ENCODE measurements at places on chromosomes 4 and X.

DNA sequence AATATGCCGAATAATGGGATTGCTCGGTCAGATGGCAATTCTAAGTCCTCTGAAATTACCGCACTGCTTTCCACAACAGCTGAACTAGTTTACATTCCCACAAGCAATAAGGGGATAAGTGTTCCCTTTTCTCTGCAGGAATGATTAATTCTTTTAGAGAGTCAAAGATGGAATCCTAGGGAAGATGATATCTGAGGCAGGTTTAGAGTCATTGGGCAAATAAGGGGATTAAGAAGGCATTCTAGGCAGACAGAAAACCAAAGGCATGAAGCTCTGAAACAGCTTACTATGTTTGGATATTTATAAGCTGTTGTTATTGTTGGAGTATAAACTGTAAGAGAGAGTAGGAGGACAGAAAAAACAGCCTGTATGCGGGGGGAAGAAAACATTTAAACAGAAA lies 85.7 kb downstream of the TET2 start:
- no peak for DNase-seq

DNA sequence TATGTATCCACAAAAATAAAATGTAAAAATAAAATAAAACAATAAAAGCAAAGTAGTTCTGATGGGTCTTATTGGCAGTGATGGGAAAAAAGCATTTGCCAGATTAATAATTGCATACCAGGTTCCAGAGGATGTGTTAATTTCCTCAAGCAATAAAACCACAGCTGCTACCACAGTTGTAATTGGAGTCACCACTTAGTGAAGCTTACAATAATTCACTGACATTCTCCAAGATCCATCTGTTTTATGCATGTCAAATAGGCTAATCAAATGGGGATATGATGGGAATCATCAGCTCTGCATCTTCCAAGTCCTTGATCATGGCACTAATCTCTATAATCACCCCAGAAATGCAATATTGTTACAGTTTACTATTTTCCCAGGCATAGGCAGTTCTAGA lies 123.5 kb upstream of the EMCN start:
- no peak for DNase-seq

DNA sequence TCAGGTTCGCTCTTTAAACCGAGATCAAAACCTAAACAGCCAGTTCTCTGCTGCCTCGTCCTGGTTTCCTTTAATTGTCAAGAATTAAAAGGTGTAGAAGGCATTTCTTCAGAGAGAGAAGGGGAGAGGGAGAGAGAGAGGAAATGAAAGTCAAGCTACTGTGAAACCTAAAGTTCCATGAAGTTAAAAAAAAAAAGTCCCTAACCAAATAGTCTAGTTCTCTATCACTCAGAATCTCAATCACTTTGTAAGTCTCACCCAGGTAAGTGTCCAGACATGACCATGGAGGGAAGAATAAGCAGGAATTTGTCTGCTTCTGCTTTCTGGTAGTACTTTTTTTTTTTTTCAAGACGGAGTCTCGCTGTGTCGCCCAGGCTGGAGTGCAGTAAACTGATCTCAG lies 18.8 kb upstream of the SMIM14 start:
- no peak for DNase-seq

DNA sequence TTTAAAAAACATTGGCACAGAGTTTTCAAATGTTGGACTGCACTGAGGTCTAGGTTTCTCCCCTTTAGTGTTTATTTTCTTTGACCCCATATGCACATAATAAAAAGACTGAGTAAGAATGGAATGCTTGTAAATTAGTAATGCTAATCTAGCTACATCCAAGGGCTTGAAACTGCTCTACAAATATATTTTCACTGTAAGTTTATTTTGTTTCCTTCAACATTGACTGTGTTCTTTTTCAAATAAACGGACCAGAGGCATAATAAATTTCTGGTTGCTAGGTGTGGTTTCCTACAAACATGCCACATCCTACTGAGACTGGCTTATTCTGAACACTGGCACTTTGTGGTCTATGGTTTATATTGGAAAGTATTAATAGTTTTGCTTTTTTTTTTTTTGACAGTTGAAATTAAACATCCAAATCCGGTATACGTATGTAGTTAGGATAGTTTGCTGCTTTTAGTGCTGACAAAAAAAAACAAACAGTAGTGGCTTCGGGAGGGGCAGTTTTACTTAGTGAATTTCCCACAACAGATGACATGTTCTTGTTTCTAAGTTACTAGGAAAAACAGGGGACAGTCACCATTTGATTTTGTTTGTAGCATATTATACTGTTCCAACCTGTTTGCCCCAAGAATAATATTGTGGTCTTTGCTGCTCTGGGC lies 13.2 kb downstream of the CA5B start:
- DNase-seq = peak; percentile 75

DNA sequence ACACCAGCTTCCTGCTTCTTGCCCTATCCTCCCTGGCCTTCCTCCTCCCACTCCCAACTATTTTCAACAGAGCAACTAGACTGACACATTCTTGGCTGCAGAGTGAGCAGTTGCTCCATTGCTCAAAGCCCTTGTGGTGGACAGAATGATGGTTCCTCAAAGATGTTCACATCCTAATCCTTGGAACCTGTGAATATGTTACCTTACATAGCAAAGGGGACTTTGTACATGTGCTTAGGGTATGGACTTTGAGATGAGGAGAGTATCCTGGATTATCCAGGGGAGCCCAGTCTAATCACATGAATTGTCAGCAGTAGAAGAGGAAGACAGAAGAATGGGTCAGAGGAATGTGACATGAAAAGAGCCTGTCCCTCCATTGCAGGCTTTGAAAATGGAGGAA lies 24.9 kb upstream of the HOPX start:
- no peak for DNase-seq

DNA sequence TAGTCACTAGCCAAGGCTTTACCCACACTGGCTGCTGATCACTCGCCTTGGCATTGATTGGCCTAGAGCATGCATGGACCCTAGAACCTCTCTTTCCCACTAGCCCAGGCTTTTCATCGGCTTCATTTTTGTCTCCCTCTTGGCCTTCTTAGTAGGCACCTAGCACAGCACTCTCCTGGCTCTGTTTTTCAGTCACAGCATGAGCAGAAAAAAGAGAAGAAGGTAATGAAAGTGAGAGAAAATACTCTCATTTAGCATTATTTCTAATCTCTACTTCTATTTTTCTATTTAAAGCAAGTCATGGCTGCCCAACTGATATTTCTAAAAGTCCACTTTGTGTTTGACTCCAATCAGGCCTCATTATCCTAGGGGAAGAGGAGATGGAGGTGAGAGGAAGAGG lies 267.2 kb downstream of the FBXO8 start:
- no peak for DNase-seq

- DNase-seq = no peak
Observed at GRCh38 chrX:17414027-17414658, 39.1 kb downstream of the NHS start.

- DNase-seq = no peak
Observed at GRCh38 chr4:43560047-43560446, 667.5 kb downstream of the GRXCR1 start.

DNA sequence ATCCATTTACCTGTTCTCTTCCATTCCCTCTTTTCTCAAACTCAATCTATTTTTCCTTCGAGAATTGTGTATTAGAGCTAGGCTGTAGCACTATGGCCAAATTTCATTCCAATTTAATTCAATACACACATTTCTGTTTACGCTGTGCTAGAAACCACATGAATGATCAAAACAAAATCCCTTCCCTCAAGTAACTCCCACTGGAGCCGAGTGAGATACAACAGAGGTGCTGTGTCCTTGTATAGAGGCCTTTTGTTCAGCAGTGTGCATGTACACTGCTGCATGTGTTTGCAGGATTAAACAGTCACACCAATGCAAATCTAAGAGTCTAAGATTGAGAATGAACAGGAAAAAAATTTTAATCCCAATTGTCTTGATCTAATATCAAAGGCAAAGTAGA lies 734.2 kb downstream of the RAPGEF2 start:
- no peak for DNase-seq

DNA sequence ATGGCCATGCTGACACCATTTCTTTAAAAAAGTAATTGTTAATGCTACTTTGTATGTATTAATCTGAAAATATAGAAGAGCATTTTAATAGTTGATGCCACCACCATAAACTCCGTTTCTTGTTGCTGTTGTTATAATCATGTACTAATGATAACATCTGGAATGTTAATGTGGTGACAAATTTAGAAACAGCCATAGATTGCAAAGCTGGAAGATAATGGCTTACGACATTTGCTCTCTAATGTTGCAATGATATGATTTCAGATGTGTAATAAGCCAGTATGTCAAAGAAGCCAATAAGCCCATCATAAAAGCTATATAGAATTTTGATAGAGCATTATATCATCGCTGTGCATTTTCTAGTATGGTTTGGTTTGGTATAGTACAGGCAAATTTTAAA lies 579.4 kb upstream of the ZFP42 start:
- no peak for DNase-seq

DNA sequence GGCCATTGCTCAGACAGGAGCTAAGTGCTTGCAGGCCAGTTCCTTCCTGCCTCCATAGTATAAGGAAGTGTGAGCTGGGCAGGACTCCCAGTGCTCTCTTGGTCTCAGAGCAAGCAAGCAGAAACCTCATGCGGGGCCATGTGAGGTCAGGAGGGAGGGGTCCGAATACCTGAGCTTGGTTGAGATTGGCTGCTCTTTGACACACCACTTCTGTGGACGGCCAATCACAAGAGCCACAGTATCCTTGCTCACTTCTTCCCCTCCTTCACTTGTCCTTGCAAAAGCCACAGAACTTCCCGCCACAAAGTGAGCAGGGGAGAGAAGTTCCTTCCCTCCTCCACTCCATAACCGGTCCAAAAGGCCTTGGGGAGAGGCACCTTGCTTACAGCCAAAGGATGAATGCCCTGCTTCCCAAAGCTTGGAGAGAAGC lies 56.7 kb downstream of the PRPS1 start:
- DNase-seq = peak; percentile 90

DNA sequence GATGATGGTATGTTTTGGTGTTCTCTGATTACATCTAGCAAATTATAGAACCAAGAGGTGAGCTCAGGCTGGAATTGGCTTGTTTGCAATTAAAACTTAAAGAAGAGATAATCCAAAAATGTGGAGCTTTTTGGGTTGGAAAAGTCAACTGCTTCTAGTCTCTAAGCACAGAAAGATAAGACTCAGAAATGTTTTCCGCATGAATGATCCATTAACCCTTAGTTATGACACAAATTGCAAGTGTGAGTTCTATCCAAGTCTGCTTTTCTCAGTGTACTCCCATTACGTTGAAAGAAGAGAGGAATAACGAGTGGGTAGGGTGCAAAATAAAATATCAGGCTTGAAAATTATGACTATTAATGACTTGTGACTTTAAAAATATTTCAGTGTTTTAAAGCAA lies 38.5 kb downstream of the HPGD start:
- no peak for DNase-seq

- DNase-seq = no peak
Observed at GRCh38 chr4:14906805-14907204, 95.5 kb upstream of the CPEB2 start.

GRCh38 chr4:180189666-180190065 lies 2053.5 kb upstream of the TENM3 start:
- no peak for DNase-seq

DNA sequence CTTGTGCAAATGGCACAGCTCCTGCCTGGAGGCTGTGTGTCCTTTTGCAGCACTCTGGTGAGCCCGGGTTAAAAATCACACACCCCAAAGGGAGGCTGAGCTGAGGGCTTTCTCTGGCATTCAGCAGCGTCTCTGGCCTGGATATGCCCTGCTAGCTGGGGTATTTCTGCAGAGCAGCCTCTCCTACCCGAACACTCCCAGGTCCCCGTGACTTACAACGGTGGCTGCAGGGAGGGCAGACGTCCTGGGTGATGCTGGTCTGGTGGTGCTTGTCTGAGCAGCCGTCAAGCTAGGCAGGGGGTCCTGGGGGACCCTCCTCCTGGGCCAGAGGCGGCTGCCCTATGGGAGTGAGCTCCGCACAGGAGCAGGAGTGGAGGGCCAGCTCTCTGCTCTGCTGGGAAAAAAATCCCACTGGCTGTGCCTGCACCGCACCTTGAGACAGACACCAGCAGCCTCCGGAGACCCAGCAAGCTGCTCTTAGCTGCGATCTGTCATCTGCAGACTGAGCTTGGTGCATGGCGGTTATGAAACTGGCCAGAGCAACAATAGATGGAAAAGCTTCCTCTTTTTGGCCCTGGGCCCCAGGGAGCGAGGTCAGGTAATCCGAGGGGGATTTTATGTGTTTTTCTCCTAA lies 41.3 kb upstream of the ASMTL start:
- DNase-seq = no peak

- DNase-seq = no peak
Observed at GRCh38 chr4:94480362-94480951, 28.7 kb downstream of the PDLIM5 start.

DNA sequence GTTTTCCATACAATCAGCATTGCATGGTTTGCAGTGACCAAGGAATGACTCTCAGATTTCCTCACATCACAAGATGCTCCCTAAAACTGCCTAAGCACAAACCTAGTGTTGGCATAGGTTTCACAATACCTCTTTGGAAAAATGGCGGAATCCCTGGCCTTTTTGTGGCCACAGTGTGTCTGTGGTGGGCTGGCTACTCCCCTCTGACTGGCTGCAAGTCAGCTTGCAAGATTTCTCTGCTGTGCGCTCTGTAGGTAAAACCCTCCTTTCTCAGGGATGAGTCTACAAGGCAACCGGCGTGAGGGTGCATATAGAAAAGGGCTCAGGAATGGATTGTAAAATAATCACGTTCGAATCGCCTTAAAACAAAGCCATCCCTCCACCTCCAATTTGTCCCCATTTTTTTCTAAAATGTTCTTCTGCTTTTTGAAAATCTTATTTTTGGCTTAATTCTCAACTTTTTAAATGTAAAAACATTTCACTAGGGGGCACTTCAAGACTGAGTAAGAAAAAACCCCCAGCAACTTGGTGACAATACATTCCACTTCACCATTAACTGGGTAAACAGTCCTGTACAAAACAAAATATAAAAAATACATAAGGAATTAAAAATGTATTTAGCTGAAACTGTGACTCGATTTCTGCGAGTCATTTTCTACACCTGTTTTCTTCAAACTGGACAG lies 235.6 kb downstream of the STIM2 start:
- no peak for DNase-seq

DNA sequence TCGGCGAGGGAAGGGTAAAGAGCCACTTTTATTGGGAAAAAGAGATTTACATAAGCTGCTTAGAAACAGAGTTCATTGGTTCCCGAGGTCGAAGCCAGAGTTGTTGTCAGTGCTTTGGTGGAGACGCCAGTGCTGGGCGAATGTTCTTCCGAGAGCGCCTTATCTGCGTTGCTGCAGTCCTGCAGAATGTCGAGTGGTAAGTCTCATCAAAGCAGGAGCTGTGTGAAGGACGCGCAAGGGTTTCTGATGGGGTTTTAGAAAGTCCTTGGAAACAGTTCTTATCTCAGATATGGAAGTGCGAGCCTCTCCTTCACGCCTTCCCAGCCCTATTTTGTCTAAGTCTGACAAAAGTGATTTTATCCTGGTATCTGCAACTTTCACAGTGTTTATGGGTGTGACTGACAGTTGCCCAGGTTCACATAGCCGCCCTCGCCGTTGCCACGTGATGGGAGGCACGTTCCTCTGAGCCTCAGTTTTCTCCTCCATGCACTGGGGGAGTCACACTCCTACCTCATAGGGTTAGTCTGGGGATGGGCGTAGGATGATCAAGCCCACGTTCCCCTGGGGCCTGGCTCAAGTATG lies 47.3 kb upstream of the NSG1 start:
- DNase-seq = no peak

- peak; percentile 54 for DNase-seq
Observed at GRCh38 chr4:17814140-17814539, 3.4 kb downstream of the NCAPG start.
